NCI-H748 treated with DMSO at 0.1 percent for 48 hours (cell line): ENCODE measurements at places on chromosomes 13 and 19.

DNA sequence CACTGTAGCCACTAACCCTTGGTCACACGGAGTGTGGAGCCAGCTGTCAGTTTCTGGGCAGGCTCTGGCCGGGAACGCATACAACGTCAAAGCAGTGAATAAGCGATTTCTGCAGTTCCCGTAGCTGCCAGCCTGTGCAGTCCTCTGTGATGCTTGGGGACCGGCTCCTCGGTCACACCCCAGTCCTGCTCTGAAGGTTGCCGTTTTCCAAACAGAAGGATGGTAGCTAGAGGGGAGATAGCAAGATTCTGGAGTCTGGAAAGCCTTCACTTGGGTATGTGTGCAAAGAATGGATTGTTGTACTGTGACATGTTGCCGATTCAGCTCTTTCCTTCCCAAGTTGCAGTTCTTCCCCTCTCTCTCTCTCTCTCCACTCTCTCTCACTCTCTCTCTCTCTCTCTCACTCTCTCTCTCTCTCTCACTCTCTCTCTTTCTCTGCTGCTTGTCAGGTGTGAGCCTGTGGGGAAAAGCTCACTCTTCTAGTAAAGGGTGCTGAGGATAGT lies 38.7 kb upstream of the C1QTNF9 start:
- DNase-seq, result no peak

- no peak for DNase-seq
These were observed 621.1 kb upstream of the KLHL1 start for GRCh38 chr13:70729369-70729768.

GRCh38 chr19:38061294-38061693 lies 154.3 kb downstream of the SIPA1L3 start:
- DNase-seq, result no peak

- DNase-seq, result no peak
These were observed 961.2 kb upstream of the SPRY2 start for GRCh38 chr13:81302125-81302524.

GRCh38 chr13:50132904-50133357 lies 117.7 kb downstream of the KCNRG start:
- DNase-seq, result no peak

DNA sequence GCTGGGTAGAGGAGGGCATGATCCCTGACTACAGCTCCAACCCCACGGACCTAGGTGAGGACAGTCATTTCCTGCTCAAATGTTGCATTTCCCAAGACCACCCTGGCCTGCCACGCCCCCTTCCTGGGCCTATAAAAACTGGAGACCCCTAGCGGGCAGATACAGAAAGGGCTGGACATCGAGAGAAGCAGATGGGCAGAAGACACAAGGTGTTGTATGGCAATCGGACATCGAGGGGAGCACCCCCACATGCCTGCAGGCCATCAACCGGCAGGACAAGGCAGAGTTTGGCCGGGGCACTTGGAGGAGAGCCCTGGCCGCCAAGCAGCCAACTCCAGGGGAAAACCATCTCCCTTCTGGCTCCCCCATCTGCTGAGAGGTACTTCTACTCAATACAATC lies 746.4 kb downstream of the PCDH9 start:
- DNase-seq, result no peak

- no peak for DNase-seq
These were observed 32.9 kb upstream of the CD177 start for GRCh38 chr19:43320546-43320945.

DNA sequence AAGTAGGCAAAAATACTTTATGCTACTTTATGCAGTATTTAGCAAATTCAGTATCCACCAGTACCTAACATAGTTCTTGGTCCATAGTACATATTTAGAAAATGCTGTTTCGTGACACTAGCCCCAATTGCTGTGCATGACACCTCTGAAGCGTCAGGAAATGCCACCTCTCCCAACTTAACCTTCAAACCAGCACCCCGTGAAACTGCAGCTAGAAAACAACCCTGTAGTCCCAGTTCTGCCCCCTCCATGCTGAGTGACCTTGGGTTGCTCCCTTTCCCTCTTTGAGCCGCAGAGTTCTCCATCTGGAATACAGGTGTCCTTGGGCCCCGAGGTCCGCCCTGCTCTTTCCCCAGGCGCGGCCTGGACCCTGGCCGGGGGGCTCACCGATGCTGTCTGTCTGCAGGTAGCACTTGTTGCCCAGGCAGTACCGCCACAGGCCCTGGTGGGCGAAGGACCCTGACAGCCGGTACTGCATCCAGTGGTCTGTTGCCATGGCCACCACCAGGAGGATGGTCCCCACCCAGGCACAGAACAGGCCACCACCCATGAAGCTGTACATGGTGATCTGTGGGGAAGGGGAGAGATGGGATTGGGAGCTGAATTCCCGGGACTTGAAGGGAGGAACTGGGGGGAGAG lies 773 bp downstream of the LIM2 start:
- no peak for DNase-seq

- DNase-seq, result no peak
These were observed 930.0 kb upstream of the SLITRK6 start for GRCh38 chr13:86729206-86729605.

- no peak for DNase-seq
These were observed 5.6 kb downstream of the PIAS4 start for GRCh38 chr19:4012975-4013634.

GRCh38 chr19:6384381-6384780 lies 8.6 kb downstream of the GTF2F1 start:
- DNase-seq, result no peak

DNA sequence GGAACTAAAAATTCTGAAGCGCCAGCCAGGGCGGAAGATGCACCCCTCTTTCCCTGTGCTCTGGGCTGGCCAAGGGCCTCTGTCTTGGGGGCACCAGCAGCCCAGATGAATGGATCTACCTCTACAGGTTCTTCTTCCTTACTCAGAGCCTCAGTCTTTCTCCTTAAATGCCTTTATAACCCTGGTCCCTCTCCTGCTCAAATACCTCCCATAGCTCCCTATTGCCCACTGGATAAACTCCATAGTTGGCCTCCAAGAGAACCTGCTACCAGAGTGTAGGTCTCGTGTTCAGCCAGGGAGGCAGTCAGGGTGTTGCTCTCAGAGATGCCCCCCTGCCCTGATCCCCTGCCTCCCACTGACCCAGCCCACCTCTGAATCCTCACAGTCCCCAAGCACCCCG lies 30.5 kb downstream of the OR10H4 start:
- DNase-seq, result no peak

GRCh38 chr13:34502011-34502410 lies 440.1 kb upstream of the NBEA start:
- no peak for DNase-seq

DNA sequence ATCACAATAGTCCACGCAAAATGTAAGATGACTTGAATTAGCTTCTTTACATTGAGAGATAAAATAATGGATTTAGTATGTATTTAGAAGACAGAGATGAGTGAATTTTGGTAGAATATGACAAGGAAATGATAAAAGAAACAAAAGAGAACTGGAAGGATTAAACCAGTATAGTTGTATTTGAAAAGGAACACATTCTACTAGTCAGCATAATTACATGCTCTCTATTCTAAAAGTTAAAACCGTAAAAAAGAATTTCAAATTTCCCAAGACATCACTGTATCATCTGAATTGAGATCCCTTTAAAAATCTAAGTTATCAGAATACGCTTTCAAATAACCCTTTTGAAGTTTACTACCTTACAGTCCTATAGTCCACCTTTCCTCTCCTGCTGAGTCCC lies 1156.7 kb upstream of the PCDH9 start:
- no peak for DNase-seq

GRCh38 chr13:113756441-113757097 lies 2.5 kb upstream of the TMEM255B start:
- DNase-seq, result no peak

GRCh38 chr19:6059988-6060599 lies 50.2 kb downstream of the RFX2 start:
- DNase-seq, result no peak

- no peak for DNase-seq
These were observed 393.8 kb downstream of the SLITRK6 start for GRCh38 chr13:85405316-85405897.

DNA sequence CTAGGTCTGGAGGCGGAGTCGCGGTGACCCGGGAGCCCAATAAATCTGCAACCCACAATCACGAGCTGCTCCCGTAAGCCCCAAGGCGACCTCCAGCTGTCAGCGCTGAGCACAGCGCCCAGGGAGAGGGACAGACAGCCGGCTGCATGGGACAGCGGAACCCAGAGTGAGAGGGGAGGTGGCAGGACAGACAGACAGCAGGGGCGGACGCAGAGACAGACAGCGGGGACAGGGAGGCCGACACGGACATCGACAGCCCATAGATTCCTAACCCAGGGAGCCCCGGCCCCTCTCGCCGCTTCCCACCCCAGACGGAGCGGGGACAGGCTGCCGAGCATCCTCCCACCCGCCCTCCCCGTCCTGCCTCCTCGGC lies at the start of gene SLC5A5:
TSS of gene SLC5A5 (plus strand) at position 68 of the 373 bp plus-strand sequence. CDS start 375 bp downstream, outside the sequence.
- DNase-seq, result no peak

GRCh38 chr13:80921971-80922370 lies 581.0 kb upstream of the SPRY2 start:
- no peak for DNase-seq

DNA sequence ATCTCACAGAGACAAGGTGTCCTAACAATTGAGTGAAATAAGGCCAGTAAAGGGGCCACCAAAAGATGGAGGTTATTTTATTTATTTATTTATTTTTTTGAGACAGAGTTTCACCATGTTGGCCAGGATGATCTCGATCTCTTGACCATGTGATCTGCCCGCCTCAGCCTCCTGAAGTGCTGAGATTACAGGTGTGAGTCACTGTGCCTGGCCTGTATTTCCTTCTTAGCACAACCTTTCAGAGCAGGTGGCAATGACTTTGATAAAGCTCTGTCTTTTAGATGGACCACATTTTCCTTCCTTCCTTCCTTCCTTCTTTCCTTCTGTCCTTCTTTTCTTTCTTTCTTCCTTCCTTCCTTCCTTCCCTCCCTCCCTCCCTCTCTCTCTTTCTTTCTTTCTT lies 11.0 kb upstream of the DOCK6 start:
- no peak for DNase-seq

- DNase-seq, result no peak
These were observed 495 bp downstream of the KCNA7 start for GRCh38 chr19:49071860-49072547.

DNA sequence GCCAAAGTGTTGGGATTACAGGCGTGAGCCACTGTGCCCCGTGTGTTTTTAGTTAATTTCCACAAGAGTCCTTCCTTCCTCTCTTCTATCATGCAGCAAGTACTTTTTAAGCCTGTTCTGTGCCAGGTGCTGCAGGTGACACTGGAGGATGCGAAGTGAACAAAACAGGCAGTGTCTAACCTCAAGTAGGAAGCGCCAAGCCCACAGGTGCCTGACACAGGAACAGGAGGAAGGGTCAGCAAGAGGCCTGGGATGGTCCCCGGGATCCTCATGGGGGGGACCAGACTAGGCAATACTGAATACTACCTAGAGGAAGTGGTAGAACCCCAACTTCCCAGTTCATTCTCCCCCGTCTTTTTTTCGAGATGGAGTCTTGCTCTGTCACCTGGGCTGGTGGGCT lies 1.8 kb upstream of the CALR start:
- no peak for DNase-seq

- DNase-seq, result no peak
These were observed 384.5 kb upstream of the GPC6 start for GRCh38 chr13:92842145-92842544.

- no peak for DNase-seq
These were observed 95.0 kb downstream of the CYSLTR2 start for GRCh38 chr13:48748681-48749080.

DNA sequence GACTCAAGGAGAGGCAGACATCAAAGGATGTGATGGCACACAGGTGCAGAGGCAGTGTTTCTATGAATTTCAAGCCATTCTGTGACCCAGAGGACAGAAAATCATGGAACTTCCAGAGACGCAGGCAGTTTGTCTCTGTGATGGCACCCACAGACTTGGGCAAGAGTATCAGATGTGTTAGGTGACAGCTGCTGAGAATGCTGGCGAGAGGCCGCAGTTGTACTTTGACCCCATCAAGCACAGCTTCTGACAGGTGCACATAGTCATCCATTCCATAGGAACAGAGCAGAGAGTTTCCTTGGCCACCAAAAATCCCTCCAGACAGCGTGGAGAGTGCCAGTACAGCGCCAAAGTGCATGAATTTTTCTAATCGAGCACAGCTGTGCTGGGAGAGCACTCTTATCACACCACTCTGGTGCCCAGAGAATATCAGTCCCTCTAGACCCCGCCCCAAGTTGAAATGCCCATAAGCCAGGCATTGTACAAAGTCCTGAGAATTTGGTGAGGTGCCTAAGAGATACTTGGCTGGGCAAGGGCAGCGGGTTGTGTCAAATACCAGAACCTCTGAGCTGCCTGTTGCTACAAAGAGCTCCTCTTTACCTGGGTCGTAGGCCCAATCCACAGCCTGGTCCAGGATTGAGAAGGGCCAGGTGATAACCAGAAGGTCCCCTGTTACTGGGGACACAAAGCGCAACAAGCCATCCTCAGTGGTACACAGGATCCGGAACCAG lies 12.4 kb downstream of the WDR87 start:
- DNase-seq, result no peak

GRCh38 chr13:112734696-112735547 lies 45.1 kb downstream of the ATP11A start:
- DNase-seq, result no peak
